ENCODE measurements at places on chromosomes 1 and 21.

GRCh38 chr1:208910161-208910560 is 666.0 kb upstream of the PLXNA2 start:
- no peak for DNase-seq

DNA sequence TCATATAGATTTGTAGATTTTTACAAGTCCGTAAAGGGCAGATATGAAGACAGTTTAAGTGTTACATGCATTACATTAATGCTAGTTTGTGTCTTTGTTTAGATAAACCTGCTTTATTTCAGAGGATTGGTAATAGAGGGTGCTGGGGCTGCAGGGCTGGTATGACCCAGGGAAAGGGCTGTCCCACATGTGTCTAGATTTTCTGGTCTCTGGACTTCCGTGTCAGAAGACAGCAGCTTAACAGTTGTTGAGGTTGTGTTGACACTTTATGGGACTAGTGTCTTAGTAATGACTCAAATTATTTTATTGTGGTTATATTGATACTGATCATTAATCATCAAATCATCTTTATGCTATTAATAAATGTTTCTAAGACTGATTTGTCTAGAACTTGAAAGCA is 10.1 kb downstream of the PRDM2 start:
- DNase-seq = no peak

DNA sequence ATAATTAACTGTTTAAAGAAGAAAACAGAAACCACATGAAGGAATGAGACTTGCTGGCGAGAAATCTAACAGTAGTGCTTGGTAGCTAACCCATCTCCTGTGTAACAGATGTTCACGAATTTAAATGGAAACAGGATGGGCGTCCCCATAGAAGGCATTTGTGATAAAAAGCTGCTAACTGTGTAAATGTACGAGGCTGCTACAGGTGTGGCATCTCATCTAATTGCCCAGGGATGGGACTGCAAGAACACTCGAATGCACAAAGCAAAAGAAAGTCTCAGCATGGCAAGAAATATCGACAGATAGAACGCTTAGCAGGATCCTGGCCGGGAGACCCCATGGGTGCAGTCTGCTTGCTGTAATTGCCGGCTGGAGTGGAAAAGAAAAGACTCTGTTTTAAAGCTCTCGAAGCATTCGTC is 112.7 kb downstream of the RUNX1 start:
- DNase-seq = no peak

DNA sequence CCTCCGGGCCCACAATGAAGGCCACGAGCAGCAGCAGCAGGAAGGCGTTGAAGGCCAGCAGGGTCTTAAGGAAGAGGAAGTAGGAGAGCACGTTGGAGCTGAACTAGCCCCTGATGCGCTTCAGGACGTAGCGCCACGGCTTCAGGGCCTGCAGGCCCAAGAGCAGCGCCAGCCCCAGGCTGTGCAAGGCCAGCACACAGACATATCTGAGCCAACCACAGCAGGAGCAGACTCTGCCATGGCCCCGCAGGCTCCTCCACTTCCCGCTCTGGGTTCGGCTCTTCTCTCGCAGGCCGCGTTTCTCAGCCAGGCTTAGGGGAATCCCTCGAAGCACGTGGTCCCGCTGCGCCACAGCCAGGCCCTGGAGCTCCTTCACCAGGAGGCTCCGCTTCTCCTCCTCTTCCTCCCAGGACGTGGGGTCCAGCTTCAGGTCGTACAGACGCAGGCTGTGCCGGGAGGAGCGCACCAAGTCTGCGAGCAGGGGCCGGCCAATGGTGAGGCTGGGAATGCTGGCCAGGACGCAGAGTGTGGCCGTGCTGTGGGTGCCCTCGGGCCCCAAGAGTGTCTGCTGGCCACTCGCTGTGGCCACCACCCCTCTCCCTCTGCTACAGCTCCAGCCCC is 41.7 kb downstream of the ZNF691 start:
- no peak for DNase-seq

DNA sequence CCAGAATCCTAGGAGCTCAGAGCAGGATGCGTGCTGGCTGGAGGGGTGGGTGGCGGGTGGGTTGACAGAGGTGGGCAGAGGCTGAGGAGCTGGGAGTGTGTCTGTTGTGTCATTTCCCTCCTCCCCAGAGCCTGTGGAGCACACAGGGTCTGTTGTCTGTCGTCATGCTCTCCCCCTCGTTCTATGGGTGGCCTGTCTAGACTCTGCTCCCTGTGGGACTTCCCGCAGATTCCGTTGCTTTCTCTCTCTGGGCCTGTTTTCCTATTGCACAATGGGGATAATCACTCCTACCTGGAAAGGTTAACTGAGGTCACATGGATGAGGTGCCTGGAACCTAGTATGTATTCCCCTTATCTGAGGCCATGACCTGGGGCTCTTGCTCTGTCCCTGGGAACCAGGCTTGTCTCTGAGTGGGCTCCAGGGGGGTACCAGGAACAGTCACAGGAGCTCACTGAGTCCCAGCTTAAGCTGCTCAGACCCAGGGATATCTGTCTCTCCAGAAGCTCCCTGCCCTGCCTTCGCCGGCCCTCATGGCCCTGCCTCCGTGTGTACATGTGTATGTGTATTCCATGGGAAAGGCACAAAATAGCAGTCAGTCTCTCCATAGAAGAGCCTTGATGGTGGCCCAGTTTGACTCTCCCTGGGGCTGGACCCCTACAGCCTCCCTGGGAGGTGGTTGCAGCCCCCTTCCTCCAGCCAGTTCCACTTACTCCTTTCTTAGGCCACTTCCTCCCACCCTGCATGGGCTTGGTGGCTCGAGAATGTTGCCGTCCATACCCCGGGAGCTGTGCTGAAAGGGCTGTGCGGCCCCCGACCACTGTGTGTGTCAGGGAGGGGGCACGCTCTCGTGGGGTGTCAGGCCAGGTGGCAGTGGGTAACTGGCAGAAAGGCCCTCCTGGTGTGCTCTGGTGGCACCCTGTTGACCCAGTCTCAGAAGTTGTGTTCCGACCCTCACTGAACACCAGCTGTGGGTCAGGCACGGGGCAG is 17.9 kb downstream of the PTPRF start:
- peak; percentile 57 for DNase-seq

- DNase-seq = no peak
Observed at GRCh38 chr1:21299780-21300395, 9.6 kb upstream of the ECE1 start.

DNA sequence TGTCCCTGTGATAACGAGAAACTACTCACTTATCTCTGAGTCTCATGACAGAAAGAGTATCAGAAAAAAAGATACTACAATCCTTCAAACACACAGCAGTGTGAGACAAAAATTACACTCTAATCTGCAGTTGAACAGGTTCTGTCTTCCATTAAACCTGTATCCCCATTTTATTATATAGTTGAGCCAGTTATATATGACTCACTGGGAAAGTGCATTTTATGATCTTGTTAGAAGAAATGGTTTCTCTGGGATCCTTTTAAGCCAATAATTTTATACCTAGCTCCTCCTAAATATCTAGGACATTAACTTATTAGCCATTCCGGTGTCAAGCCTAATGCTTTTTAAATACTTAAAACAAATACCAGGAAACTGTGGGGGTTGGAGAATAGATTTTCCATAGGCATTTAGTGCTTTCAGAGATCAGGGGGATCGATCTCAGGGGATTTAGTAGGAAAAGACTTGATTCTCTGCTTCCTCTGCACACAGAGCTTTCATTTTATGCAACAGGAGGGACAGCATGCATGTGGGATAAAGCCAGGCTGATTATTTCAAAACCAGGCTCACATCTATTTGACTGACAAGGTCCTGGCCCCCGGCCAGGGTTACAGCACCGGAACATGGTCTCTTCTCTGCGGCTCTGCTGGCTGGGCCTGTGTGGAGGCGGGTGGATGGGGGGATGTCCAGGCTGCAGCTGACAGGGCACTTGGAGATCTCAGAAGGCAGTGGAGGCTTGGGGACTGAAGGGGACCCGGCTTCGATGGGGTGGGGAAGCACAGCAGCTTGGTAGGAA is 310.6 kb downstream of the DISC1 start:
- peak; percentile 53 for DNase-seq

GRCh38 chr21:26843933-26844257 is 1.3 kb downstream of the ADAMTS1 start:
- no peak for DNase-seq

GRCh38 chr1:22627331-22627730 is 9.1 kb upstream of the C1QA start:
- no peak for DNase-seq

DNA sequence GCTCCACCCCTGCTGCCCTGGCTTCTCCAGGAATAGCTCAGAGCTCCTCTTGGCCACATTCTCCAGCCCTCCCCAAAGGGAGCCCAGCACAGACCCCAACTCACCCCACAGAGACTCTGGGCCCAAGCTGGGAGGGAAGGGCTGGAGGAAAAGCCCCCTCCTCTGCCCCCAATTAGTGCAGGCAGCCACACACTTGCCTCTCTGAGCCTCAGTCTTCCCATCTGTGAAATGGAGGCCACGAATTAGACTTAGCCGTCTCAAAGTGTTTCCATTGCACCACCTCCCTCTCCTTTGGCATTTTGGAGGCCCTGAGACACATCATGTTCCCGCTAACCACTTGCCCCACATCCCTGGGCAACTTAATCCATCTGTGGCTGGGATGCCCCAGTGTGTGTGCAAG is 108.0 kb downstream of the PAX7 start:
- DNase-seq = no peak

GRCh38 chr1:93433407-93433961 is 14.4 kb upstream of the FNBP1L start:
- no peak for DNase-seq

DNA sequence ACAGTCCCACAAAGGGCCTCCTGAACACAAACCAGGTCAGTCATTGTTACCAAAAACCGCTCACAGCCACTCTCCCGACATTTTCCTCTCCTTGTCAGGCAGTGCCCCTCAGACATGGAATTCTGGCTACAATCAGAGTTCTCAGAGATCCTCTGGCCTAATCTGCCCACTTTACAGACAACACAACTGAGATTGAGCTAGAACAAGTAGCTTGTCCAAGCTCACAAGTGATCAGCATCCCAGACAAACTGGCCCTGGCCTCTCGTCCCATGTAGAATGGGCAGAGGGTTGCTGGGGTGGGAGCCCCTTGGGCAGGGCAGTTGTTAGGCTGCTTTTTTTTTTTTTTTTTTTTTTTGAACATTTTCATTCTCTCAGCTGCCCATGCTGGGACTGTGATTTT is 57.2 kb downstream of the KCNN3 start:
- DNase-seq = no peak

GRCh38 chr1:192707978-192708547 is 72.1 kb downstream of the RGS13 start:
- DNase-seq = no peak

GRCh38 chr21:29256126-29256910 is 42.4 kb upstream of the BACH1 start:
- no peak for DNase-seq

DNA sequence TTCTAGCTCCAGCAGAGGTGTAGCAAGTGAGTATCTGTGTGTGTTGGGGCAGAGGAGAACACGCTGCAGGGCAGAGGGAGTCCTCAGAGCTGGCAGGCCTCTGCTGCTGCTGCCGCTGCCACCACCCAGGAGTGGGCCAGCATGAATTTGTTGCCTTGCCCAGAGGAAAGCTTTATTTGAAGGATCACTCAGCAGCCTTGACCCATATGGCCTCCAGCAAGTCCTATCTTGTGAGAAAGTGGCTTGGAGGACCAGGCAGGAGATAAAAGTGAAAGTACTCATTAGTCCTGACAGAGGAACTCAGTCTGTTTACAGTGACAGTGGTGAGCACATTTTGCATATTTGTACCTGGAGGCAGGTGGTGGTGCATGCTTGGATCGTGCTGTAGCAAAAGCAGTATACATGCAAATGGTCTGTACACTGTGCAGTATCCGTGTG is 3.1 kb downstream of the TRAF5 start:
- no peak for DNase-seq

- no peak for DNase-seq
Observed at GRCh38 chr1:118977600-118977999, 10.5 kb downstream of the TBX15 start.

GRCh38 chr1:154276797-154277196 is 4.4 kb downstream of the HAX1 start:
- no peak for DNase-seq

DNA sequence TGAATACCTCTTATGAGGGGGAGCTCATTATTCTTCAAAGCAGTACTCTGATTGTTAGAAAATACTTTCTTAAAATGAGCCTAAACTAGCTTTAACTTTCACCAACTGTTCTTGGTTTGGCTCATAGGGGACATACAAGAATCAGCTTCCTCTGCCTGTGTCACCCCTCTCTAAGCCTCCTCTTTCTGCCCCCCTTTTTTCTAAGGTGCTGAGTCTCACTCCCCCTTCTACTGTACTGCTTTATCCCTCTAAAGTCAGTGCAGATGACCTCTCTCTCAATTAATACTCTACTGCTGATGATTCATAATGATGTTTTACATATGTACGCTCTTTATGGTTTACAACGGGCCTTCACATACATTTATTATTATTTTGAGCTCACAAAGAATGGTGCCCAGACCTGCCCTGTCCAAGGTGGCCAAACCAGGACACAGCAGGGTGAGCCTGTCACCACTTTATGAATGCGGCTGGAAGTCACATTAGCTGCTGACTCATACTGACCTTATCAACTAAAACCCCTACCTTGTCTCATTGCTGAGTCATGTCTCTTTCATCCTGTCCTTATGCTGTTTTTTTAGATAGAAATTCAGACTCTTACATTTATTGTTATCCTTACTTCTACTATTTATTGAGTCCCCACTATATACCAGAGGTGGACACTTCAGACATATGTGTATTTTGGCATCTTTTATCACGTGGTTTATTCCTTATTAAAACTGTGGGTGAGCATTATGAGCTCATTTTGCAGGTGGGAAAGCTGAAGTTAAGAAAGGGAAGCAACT is 126.9 kb downstream of the RNF220 start:
- DNase-seq = no peak

GRCh38 chr1:93178418-93178817 is 1.8 kb downstream of the TMED5 start:
- no peak for DNase-seq

GRCh38 chr1:168531615-168532345 is 12.0 kb downstream of the XCL2 start:
- DNase-seq = no peak

DNA sequence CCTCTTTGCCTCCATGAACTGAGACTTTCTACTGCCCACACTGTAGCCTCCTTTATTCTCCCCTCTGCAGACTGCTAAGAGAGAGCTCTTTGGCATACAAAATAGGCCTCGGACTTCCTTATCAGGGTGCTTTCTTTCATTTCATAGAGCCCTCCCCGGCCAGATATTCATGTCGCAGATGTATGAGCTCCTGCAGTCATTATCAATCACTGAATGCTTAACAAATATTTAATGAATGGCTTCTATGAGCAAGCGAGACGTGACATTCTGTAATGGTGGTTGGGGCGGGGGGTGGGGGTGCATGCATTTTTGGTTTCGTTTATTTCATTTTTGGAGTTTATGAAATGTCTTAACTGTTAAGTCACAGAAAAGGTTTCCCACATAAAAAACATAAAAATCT is 344.8 kb upstream of the KAZN start:
- DNase-seq = no peak

DNA sequence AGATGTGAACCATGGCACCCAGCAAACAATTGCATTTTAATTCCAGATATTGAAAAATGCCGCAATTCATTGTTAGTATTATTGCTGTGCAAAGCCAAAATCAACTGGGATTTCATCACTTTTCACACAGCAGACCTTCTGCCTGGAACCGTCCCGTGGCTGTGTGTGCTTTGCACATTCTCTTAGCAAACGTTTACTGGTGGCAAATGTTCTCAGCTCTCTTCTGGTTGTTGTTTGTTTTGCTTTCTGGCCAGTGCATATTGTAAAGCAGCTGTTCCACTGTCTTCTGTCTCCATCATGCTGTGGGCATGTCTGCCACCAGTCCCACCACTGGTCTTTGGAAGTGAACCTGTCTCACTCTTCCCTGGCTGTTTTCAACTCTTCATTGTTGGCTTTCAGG is 19.8 kb upstream of the TTLL10 start:
- DNase-seq = no peak

All from liver (tissue), 10 donors.